ENCODE measurements at places on chromosomes 7 and 10.

DNA sequence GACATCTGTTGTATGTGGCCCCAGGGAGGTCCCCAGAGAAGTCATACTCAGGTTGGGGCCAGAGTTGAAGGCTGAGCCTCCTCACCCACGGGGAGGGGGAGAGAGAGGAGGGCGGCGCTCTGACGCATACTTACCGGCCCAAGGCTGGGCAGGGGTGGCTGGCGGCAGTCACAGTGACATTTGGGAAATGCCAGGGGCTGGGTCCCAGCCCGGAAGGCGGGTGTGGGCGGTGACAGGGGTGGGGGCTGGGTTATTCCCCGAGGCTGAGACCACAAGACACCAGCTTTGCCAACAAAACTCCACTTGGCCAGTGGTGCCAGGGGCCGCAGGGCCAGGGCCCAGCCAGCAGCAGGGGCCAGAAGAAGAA, 41.1 kb downstream of the RASGEF1A start:
- no peak for DNase-seq

- no peak for DNase-seq
These were observed 39.6 kb downstream of the GRK5 start for GRCh38 chr10:119246862-119247549.

DNA sequence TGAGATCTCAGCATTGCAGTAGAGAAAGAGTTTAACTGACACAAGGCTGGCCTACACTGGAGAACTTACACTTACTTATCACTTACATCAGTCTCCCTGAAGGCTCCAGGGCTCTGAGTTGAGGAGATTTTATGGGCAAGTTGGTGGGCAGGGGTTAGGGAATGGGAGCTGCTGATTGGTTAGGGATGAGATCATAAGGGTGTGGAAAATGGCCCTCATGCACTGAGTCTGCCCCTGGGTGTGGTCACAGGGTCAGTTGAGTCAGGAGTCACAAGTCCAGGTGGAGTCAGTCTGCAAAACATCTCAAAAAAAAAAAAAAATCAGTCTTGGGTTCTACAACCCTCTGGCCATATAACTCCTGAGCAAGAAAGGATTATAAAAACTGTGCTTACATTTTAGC, 60.5 kb downstream of the PPP1R17 start:
- peak; percentile 16 for DNase-seq

- DNase-seq: peak; percentile 67
These were observed 38.4 kb upstream of the PLXNA4 start for GRCh38 chr7:132614428-132615318.

GRCh38 chr10:123492016-123492415, 174.1 kb upstream of the GPR26 start:
- no peak for DNase-seq

DNA sequence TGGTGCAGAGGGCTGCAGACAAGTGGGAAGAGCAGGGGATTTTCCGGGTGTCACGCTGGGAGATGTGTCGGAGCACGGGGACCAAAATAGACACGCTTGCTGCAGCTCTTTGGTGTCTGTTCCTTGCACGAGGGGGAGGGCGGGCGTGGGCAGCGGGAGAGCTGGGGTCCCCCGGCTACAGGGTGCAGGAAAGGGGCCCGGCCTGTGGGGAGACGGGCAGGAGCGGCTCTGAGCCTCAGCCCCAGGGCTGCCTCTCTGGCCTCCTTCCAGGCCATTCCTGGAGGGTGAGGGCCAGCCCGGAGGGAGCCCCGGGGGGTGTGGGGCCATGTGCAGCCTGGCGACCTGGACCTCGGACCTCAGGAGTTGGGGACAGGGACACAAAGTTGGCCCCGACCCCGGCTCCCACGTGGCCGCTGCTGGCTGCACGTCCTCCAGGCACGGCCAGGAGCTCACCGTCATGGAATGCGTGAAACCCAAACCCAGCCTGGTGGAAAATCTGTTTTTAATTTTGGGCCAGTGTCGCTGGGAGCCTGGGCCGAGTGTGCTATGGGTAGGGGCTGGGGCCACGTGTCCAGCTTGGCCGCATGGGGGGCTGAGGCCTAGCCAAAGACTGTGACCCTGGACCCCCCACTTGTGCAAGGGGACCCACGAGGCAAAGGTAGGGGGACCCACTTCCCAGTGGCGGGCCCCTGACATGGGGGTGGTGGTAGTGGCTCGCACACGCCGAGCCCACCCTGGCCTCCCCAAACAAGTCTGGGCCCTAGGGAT, 6.6 kb downstream of the TTYH3 start:
- DNase-seq: peak; percentile 81

DNA sequence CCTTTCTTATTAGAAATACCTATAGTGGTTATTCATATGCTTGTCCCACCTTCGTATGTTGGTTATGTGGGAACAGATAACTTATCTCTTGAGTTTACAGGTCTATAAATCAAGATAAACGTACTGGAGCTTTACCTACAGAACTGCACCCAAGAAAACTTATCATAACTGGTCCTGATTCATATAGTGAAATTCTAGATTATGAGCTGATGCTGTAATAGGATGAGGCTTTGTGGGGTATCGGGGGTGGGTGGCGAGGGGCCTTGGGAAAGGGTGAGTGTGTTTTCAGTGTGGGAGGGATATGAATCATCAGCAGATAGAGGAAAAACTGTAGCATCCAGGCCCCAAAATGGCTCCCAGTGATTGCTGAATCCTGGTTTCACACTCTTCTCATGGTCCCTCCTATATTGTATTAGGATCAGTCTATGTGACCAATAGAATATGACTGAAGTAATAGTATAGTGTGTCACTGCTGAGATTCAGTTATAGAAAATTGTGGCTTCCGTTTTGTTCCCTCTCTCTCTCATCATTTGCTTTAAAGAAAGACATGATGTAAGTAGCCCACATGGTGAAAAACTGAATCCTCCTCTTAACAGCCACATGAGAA, 706.8 kb upstream of the LRRTM3 start:
- no peak for DNase-seq

- no peak for DNase-seq
These were observed 603.9 kb downstream of the PTPRN2 start for GRCh38 chr7:157983502-157984422.

GRCh38 chr10:15427843-15428414, 56.8 kb upstream of the FAM171A1 start:
- no peak for DNase-seq

All from suppressor macrophage (primary cell).